Left ventricle myocardium inferior (tissue), 1 donor: ENCODE measurements at places on chromosomes 16 and 17. TPM values are rescaled to one million over a fixed set of nuclear protein-coding genes. Genes with fewer than 3 reads are reported as not detected.

- peaks cover 3% of the 10 kb centered on the region for H3K4me1 ChIP-seq
- no peak overlapping the region for H3K27ac ChIP-seq
- H3K27me3 ChIP-seq = no peaks in the 10 kb centered on the region
- no peaks in the 10 kb centered on the region for H3K36me3 ChIP-seq
- no peak overlapping the region for H3K4me3 ChIP-seq
Measured at GRCh38 chr17:53141731-53142130, 681.0 kb upstream of the KIF2B start.

GRCh38 chr16:15990902-15991301 is 41.5 kb downstream of the ABCC1 start:
- no peak overlapping the region for H3K27ac ChIP-seq
- DNase-seq = no peak
- H3K36me3 ChIP-seq = no peaks in the 10 kb centered on the region
- H3K4me3 ChIP-seq = no peak overlapping the region
- H3K27me3 ChIP-seq = no peaks in the 10 kb centered on the region
- H3K4me1 ChIP-seq = peaks cover 53% of the 10 kb centered on the region

PABPN1L gene
- not detected for total RNA-seq

KRTAP16-1 gene
- total RNA-seq = not detected

GRCh38 chr17:80970762-80971703 is 20.6 kb upstream of the CHMP6 start:
- no peaks in the 10 kb centered on the region for H3K36me3 ChIP-seq
- H3K4me1 ChIP-seq = peaks cover 23% of the 10 kb centered on the region
- H3K27me3 ChIP-seq = peaks cover 33% of the 10 kb centered on the region

DNA sequence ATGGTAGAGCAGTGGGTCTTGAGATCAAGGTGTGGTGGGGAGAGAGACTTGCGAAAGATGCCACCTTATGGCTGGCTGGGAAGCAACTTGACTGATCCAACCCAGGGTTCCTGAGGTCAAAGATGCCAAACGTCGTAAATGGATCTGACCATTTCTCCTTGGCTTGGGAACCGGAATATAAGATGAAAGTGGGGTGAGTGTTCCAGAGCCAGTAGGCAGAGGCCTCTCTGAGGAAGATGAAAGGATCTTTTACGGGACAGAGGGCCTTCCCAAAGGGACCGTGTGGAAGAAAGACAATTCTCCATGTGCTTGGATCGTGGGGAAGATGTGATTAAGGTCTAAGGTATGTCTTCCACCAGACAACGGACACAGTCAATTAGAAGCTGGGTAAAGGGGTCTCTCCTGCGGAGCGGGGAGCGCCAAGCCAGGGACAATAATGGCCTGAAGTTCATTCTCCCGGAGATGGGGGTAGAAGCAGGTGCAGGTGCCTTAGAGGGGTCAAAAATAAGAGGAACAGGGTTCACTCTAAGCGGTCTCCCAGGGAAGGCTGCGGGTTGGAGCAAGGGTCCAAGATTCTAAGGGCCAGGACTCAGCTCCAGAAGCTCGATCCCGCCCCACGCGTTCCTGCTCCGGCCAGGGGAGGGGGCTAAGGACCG is 800 bp downstream of the FXR2 start:
- DNase-seq = no peak
- no peaks in the 10 kb centered on the region for H3K27me3 ChIP-seq
- peak overlapping the region; percentile 91 for H3K4me3 ChIP-seq
- H3K36me3 ChIP-seq = peaks cover 9% of the 10 kb centered on the region
- peak overlapping the region; percentile 99 for H3K27ac ChIP-seq
- H3K4me1 ChIP-seq = peaks cover 60% of the 10 kb centered on the region

MBTD1 gene
- total RNA-seq = 5.4 TPM

DNA sequence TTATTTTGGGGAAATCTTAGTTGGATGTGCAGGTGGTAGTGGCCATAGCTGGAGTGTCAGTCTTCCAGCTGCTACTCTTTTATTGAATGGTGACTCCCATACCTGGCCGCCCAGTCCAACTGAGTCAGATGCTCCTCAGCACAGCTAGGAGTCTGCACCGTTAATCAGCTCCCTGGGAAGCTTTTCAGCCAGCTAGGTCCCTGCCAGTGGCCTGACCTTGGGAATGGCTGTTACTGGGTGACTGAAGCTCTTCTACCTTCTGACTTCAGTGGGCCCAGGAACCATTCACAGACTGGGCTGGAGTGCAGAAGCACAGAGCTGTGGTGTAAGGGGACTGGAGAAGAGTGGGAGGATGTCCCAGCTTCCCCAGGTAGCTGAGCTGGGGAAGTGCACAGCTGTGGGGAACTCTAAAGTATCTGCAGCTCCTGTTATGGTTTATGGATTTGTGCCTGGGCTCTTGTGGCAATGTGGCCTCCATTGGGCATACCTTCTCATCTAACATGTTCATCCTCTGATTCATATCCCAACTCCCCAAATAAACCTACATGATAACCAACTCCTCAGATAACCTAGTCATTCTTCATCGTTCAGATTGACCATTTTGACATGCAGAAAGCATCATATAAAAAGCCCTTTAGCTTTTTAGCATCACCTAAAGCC is 14.0 kb downstream of the ALKBH5 start:
- no peak overlapping the region for H3K4me3 ChIP-seq
- DNase-seq = no peak
- H3K4me1 ChIP-seq = peaks cover 99% of the 10 kb centered on the region
- no peaks in the 10 kb centered on the region for H3K27me3 ChIP-seq
- H3K36me3 ChIP-seq = peaks cover 39% of the 10 kb centered on the region

DNA sequence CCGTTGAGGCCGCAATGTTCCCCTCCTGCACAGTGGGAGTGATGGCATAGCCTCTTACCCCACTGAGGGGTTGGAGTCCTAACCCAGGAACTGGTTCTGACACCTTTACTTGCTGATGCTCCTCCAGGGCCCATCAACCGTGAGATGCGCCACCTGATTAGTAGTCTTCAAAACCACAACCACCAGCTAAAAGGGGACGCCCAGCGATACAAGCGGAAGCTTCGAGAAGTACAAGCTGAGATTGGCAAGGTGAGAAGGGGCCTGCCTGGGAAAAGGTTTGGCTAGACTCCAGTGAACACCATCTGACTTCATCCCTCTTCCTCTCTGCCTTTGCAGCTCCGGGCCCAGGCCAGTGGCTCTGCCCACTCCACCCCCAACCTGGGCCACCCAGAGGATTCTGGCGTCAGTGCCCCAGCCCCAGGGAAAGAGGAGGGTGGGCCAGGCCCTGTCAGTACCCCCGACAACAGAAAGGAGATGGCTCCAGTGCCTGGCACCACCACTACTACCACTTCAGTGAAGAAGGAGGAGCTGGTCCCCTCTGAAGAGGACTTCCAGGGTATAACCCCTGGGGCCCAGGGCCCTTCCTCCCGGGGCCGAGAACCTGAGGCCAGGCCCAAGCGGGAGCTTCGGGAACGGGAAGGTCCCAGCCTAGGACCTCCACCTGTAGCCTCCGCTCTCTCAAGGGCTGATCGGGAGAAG is 5.8 kb downstream of the RNF40 start:
- peaks cover 45% of the 10 kb centered on the region for H3K4me1 ChIP-seq
- H3K4me3 ChIP-seq = no peak overlapping the region
- peaks cover 98% of the 10 kb centered on the region for H3K36me3 ChIP-seq

DNA sequence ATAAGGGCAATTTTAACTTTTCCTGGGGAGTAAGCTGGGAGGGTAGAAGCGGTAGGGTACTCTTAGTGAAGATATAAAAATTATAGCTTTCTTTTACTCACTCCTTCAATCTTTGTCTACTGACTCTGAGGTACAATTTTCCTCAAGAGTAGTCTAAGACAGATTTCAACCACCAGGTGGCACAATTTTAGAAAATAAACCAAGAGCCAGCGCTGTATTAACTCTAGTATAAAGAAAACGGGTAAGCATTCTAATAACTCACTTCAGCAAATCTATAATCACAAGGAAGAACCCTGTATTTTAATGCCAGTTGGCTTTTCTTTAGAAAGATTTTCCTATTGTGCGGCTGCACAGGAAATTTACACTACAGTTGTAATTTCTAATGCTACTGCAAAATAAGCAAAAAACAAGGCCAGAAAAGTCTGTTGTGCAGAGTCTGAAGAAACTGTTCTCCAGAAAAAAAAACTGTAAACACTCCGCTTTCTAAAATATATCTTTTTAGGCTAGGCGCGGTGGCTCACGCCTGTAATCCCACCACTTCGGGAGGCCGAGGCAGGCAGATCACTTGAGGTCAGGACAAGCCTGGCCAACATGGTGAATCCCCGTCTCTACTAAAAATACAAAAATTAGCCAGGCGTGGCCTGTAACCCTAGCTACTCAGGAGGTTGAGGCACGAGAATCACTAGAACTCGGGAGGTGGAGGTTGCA is 1.9 kb downstream of the CMC2 start:
- H3K4me3 ChIP-seq = peak overlapping the region; percentile 94
- peaks cover 46% of the 10 kb centered on the region for H3K4me1 ChIP-seq
- peak overlapping the region; percentile 99 for H3K27ac ChIP-seq
- no peak for DNase-seq

DNA sequence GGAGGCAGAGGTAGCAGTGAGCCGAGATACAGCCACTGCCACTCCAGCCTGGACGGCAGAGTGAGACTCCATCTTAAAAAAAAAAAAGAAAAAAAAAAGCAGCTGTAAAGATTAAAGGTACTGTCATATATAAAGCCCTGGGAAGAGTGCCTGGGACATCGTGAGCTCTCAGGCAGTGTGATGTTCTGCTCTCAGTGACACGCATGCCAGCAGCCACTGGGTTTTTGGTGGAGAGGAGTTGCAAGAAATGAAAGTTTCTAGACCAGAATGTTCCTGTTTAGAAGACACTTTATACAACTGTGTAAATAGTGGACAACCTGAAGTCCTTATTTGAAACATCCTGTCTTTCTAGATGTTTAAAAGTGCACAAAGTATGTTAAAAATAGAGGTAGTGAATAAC is 213.2 kb downstream of the IRF8 start:
- no peaks in the 10 kb centered on the region for H3K36me3 ChIP-seq
- H3K27ac ChIP-seq = no peak overlapping the region
- peaks cover 66% of the 10 kb centered on the region for H3K27me3 ChIP-seq
- H3K4me3 ChIP-seq = no peak overlapping the region
- H3K4me1 ChIP-seq = no peaks in the 10 kb centered on the region

NUBP1 gene
- total RNA-seq = 50.6 TPM

GRCh38 chr16:57669476-57670162 is 1.5 kb downstream of the ADGRG3 start:
- H3K27me3 ChIP-seq = peaks cover 22% of the 10 kb centered on the region
- no peak for DNase-seq
- no peaks in the 10 kb centered on the region for H3K4me1 ChIP-seq
- H3K27ac ChIP-seq = no peak overlapping the region
- H3K4me3 ChIP-seq = no peak overlapping the region

GRCh38 chr17:42989726-42990652 is 8.2 kb upstream of the RPL27 start:
- DNase-seq = no peak
- peaks cover 78% of the 10 kb centered on the region for H3K36me3 ChIP-seq
- no peak overlapping the region for H3K27ac ChIP-seq
- H3K4me1 ChIP-seq = no peaks in the 10 kb centered on the region
- no peak overlapping the region for H3K4me3 ChIP-seq

DNA sequence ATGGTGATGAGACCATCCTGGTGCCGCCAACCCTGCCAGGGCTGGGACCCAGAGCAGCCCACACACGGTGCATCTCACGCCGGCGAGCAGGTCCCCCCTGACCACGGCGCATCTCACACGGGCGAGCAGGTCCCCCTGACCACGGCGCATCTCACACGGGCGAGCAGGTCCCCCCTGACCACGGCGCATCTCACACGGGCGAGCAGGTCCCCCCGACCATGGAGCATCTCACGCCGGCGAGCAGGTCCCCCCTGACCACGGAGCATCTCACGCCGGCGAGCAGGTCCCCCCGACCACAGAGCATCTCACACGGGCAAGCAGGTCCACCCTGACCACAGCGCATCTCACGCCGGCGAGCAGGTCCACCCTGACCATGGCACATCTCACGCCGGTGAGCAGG is 59.2 kb downstream of the MRM3 start:
- H3K4me1 ChIP-seq = peaks cover under 1% of the 10 kb centered on the region
- H3K27me3 ChIP-seq = no peaks in the 10 kb centered on the region
- no peak overlapping the region for H3K27ac ChIP-seq
- no peaks in the 10 kb centered on the region for H3K36me3 ChIP-seq

SEZ6L2 gene
- 0.38 TPM for total RNA-seq

GRCh38 chr16:51825779-51826178 is 674.7 kb upstream of the SALL1 start:
- H3K27me3 ChIP-seq = no peaks in the 10 kb centered on the region
- no peaks in the 10 kb centered on the region for H3K36me3 ChIP-seq
- no peak overlapping the region for H3K27ac ChIP-seq
- H3K4me1 ChIP-seq = no peaks in the 10 kb centered on the region

DNA sequence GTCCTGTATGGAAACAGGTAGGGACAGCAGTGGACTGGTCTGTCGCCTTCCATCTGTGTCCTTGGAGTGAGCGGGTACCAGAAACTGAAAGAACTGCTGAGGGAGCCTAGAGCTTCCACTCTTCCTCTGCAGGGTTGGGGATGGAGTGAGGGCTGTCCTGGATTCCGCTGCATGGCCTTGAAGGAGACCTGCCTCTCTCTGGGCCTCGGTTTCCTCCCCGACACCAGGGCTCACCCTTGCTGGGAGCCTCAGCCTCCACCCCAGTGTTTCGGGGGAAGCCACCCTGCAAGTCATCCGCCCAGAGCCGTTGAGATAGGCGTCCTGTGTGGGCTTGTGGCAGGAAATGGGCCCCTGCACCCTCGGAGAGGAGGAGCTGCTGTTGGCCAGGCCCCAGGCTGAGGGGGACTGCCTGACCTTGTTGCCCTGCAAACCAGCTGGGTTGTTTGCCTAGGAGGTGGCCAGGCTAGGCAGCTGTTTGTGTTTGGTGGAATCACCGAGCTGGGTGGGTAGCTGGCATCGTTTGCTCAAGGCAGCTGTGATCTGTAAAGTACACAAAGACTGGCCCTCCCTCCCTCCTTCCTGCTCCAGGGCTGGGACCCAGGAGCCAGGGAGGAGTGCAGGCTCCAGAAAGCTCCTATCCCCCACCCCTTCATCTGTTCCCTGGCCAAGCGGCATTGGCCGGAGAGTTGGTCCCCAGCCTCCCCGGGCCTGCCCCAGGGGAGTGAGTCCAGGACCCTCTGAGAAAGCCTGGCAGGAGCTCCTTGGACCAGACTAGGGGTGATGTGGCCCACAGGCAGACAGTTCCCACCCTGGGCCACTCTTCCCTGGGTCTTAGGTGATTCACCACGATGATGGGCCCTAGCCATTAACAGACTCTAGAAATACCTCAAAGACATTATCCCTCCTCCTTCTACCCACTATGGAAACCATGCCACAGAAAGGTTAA is 1.3 kb downstream of the RAB37 start:
- peak overlapping the region; percentile 62 for H3K4me3 ChIP-seq
- no peaks in the 10 kb centered on the region for H3K36me3 ChIP-seq

DNA sequence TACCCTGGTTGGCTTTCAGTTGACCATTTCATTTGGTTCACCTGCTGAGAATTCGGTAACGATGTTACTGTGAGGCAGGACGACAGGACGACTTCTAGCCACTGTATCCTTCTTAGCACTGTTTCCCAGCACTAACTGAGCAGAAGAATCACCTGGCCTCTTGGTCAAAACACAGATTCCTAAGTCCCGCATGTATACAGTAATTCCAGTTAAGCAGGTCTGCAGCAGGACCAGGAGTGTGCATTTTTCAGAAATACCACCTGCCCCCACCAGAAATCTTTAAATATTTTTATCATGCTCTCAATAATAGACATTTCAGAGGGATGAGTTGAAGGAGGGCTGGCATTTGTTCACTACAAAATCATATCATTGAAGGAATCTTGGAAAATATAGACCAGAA is 22.6 kb downstream of the RSL1D1 start:
- H3K27ac ChIP-seq = no peak overlapping the region
- H3K4me1 ChIP-seq = peaks cover 12% of the 10 kb centered on the region
- H3K36me3 ChIP-seq = no peaks in the 10 kb centered on the region
- H3K27me3 ChIP-seq = no peaks in the 10 kb centered on the region

TMEM114 gene
- not detected for total RNA-seq
